Inflammatory macrophage (primary cell): ENCODE measurements at places on chromosomes 3 and 15.

GRCh38 chr3:10173926-10174435 lies 9.3 kb downstream of the IRAK2 start:
- peak; percentile 100 for DNase-seq

- no peak for DNase-seq
Measured at GRCh38 chr15:87741350-87741749, 515.2 kb downstream of the NTRK3 start.

DNA sequence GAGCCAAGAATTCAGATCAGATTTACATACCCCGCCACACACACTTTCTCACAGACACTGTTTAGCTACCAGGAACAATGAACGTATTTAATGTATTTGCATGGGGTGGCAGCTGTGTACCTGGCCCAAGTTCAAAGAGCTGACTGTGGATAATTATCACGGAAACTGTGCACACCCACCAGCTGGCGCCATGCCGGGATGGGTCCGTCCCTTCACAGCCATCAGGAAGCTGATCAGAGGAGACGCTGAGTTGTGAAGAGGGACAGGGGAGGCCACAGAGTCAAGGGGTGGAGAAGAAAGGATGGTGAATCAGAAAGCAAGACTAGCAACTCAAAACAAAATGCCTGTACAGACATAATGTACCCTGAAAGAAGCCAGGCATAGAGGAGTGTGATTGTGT lies 13.1 kb upstream of the PLA2G4D start:
- DNase-seq = no peak

DNA sequence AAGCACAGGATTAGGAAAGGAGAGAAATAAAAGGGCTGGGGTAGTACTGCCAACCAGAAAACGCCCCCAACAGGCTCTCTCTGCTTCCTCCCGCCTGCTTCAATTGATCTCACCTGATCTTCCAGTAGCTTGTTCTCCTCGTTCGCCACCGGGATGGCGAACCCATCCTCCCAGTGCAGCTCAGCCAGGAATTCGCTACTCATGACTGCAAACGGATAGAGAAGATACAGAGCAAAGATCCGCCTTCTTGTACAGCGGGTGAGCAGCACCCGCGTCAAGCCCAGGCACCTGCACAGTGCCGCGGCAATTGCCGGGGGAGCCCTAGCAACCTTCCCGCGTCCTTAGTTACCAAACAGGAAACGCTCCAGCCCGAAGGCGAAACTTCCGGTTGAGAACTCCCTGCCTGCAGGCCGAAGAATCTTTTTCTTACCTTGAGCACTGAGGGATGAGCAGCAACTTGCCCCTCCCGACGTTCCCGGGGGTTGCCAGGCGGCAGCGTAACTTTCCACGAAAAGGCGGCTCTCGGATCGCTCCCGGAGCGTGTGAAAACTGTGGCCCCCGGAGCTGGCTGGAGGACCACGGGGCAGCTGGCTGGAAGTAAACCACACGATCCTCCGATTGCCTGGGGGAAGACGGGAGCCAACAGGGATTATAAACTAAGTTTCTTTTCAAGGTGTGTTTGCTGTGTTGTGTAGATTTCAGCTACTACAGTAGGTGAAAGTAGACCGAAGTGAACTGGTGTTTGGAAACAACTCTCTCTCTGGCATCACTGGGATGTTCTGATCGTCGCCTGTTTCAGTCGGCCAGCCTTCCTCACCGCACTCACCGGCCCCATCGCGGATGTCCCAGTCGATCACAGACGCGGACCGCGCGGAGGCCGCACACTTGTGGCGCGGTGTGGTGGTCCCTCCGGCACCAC lies at the start of gene CCDC39:
TSS of gene CCDC39 (minus strand) at position 312 of the 919 bp plus-strand sequence. CDS start at position 203, 109 bp downstream.
- no peak for DNase-seq

DNA sequence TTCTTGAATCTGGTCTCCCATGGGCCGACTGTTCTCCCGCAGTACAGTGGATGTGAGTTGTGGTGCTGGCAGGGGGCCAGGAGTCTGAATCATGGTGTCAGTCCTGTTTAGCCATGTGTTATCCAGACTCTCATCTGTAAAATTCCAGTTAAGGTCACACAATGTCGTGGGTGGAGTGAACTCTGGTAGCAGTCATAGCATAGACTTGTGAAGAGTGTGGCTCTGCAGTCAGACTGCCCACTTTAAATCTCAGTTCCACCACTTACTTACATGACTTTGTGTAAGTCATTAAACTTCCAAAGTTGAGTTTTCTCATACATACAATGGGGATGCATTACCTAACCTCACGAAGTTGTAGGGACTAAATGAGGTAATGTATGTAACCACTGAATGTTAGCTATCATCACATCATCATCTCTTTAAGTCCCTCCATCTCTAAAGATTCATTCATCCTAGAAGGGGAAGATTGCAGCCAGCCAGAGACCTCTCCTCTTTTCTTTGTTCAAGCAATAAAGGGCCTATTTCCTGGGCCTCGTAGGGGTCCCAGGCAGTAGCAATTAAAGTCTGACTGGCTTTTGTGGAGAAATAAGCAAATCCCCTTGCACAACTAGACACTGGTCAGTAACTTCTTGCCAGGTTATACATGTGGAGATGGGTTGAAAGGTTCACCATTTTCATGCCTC lies 93.9 kb downstream of the PCCB start:
- no peak for DNase-seq

GRCh38 chr15:49847423-49848281 lies 226.8 kb downstream of the DTWD1 start:
- no peak for DNase-seq

DNA sequence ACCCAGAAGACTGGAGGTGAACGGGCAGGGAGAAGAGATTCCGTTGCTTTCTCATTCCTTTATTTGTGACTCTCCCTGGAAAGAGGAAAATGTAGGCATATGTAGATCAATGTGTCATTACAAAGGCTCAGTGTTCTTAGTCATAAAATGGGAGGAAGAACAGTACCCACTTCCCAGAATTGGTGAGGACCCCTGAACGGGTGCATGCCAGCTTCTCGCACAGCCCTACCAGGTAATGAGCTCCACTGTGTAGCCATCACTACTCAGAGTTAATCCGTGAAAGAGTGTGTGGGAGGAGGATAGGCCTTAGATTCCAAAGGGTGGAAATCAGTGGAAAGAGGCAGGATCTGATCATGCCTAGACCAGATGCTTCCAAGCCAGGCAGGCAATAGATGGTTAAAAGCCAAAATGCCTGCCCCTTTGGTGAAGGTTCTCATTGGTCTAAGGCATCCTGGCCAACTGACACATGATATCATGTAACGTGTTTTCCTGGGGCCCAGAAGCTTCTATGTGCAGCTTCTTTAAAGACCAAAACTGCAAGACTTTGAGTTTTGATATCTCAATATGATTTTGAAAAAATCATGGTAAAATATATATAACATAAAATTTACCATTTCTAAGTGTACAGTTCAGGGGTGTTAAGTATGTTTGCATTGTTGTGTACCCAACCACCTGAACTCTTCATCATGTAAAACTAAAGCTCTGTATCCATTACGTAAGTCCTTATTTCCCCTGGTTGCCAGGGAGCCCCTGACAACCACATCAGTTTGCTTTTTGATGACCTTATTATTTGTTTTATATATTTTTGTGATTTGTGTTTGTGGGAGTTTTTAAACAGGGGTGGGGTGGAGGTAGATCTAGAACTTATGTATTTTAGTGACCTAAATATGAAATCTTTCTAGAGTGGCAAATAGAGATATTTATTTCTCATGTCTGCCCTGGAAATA lies 402.2 kb upstream of the CFAP20DC start:
- DNase-seq = no peak

GRCh38 chr3:192831111-192831644 lies 86.5 kb downstream of the MB21D2 start:
- DNase-seq = peak; percentile 86

DNA sequence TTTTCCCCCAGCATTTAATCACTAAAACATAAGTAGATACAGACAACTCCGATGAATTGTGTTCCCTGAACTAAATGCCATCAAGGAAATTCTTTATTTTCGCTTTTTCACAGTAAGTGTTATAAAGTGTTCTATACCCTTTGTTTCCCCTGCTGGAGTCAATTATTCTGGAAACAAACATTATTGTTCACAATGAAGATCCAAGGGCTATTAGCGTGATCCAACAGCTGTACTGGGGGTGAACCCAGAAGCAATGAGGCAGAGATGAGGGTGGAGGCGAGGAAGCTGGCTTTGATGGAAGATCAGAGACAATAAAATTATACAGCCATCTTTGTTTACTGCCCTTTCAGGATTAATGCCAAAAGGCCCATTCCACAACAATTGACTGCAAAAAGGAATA lies 250.3 kb upstream of the IGF1R start:
- DNase-seq = no peak

DNA sequence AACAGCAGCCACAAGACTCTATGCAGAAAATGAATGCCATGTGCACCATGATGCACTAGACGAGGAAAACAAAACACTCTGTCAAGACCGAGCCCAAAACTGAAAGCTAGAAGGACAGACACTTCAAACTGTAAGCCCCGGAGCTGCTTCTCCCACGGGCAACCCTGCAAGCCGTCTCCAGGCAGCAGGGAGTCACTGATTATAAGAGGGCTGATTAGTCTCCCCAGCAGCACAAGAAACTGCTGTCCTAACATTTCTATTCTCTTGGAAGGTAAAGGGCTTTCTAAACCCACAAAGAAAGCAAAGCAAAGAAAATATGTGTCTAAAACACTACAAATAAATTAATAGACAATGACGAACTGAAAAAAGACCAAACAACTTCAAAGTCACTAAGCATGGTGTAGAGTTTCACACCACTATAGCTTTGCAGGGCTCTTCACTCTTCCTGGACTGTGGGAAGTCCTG lies 15.5 kb downstream of the TBC1D2B start:
- DNase-seq = peak; percentile 64

DNA sequence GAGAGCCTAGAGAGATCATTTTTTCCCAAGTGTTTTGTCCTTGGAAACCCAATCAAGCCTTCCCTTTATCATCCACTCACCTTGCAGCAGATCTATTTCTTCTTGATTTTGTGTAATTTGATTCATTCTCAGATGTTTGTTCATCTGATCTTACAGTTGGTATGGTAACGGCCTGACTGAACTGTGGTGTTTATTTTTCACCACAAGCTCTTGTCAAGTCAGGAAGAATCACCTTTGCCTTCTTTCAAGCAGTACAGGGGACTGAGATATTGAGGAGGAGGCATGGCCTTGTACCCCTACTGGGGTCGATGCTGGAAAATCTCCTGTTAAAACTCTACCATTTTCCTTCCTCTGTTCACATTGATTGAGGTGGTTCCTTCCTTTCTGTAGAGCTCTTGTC lies 361.4 kb upstream of the CFAP20DC start:
- DNase-seq = no peak

DNA sequence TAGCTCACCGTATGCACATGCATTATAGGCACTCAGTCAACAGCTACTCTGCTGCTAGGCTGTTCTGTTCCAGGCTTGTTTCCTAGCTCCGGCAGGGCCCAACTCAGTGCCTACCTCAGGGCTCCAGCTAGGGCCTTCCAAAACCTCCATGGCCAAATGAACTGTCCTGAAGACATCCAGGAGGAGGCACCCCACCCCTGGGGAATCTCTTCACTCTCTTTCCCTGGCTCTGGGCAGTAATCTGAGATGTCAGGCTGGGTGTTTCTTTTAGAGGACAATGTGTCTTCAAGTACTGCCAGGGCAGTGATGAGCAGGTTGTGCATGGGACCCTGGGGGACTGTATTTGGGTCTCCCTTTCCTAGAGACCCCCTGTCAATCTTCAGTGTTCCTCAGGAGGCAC lies 38.3 kb upstream of the TPM1 start:
- DNase-seq = no peak
